ENCODE measurements at places on chromosomes 6 and 20. TPM values are rescaled to one million over a fixed set of nuclear protein-coding genes. Genes with fewer than 3 reads are reported as not detected.

SLC4A11 gene
- 4.8 TPM for total RNA-seq

JARID2 gene
- 10.7 TPM for total RNA-seq

- DNase-seq, result no peak
Measured at GRCh38 chr6:95519228-95520037, 57.9 kb upstream of the MANEA start.

INSM1 gene
- total RNA-seq, result not detected

GRCh38 chr20:32184961-32185603 lies 22.5 kb downstream of the PLAGL2 start:
- no peak for DNase-seq

GRCh38 chr6:20924911-20925543 lies 390.8 kb downstream of the CDKAL1 start:
- DNase-seq, result no peak

GRCh38 chr20:57991211-57991881 lies 237.1 kb downstream of the ANKRD60 start:
- DNase-seq, result no peak

DNA sequence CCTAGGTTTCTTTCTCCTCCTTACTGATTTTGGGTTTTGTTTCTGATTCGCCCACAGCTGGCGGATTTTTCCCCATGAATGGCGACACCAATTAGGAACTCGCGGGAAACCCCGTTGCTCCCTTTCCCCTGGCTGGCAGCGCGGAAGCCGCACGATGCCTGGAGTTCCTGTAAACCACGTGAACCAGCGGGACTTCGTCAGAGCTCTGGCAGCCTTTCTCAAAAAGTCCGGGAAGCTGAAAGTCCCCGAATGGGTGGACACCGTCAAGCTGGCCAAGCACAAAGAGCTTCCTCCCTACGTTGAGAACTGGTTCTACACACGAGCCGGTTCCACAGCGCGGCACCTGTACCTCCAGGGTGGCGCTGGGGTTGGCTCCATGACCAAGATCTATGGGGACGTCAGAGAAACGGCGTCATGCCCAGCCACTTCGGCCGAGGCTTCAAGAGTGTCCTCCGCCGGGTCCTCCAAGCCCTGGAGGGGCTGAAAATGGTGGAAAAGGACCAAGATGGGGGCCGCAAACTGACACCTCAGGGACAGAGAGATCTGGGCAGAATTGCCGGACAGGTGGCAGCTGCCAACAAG lies 3.2 kb upstream of the SEC23B start:
- DNase-seq, result peak; percentile 46
